ENCODE measurements at places on chromosomes 11 and 22.
A peak's percentile ranks its signal among the peaks of the same experiment; 100 is the strongest.

- DNase-seq: no peak
Measured at GRCh38 chr11:897253-898142, 13.1 kb downstream of the CHID1 start.

- DNase-seq: no peak
Measured at GRCh38 chr11:123425367-123425766, 4.7 kb upstream of the GRAMD1B start.

DNA sequence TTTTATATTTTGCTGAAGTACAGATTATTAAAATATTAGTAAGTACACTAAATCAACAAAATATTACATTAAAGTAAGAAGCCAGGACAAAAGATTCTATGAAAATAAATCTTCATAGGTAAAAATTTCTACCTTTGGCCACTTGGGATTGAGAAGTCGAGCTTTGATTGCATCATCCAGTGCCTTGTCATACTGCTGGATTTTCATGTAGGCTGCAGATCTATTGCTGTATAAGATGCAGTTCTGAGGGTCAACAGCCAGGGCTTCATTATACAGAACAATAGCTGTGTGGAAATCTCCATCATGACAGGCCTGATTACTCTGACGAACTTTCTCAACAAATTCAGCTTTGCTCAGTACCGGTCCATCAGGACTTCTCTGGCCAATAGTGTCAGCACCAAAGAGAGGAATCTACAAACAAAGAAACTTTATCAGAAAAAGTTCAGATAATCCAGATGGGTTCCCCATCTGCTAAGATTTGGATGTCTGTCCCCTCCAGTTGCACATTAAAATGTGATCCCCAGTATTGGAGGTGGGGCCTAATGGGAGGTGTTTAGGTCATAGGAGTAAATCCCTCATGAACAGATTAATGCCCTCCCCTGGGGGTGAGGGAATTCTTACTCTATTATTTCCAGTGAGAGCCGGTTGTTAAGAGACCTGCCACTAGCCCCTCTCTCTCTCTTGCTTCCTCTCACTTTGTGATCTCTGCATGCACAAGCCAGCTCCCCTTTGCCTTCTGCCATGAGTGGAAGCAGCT lies 50.0 kb downstream of the TTC28 start:
- no peak for DNase-seq

DNA sequence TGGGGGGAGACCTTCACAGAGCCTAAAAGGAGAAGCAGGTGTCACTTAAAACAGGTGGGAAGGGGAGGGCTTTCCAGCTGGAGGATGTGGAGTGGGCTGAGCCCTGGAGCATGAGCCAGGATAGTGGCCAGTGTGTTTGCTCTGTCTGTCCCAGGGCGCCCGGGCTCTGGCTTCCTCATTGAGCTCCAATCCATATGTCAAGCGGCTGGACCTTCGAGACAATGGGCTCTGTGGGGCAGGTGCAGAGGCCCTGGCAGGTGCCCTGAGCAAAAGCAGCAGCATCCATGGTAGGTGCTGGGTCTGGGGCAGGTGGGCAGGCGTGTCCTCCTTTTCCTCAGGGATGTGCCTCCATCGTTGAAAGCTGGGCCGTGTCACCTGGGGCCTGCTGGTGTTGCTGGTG lies 2.0 kb downstream of the LRRC74B start:
- DNase-seq: no peak

GRCh38 chr11:25159341-25159740 lies 662.5 kb downstream of the LUZP2 start:
- DNase-seq: peak; percentile 6

- no peak for DNase-seq
Measured at GRCh38 chr22:35589071-35589755, 27.9 kb downstream of the MB start.

- no peak for DNase-seq
Measured at GRCh38 chr11:66915046-66915832, 42.9 kb downstream of the PC start.

DNA sequence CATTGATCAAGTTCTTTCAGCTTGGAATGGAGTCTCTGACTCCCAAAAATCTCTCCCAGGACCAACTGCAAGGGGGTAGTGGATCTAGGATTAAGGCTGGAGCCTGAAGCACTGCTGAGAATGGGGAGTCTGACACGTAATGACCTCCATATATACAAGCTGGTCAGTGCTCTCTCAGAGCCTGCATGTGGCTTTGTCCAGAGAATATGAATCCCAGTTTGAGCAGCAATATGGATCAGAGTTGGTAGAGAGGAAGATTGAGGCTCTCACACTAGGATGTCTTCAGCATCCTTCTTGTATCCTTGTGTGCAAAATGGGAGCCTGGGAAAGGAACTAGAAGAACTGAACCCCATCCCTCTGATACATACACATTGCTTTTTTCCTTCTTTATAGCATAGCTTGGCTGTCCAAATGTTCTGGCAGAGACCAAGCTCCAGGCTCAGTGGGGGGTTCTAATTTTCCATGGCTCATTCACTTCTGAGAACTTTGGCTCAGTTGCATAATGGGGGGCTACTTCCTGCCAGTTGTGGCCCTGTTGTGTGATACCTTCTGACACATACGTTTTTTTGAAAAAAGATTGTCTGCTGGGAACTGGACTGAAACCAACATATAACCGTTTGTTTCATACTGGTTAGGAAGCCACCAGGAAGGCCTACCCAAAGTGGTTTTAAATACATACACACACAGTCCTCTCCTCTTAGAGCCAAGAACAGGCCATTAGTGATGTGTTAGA lies 138.2 kb downstream of the ETS1 start:
- DNase-seq: peak; percentile 95

GRCh38 chr22:21718499-21718898 lies 17.1 kb downstream of the YPEL1 start:
- no peak for DNase-seq

GRCh38 chr11:47187723-47188122 lies 1.5 kb upstream of the PACSIN3 start:
- DNase-seq: no peak

GRCh38 chr22:49521787-49522224 lies 305.9 kb downstream of the BRD1 start:
- DNase-seq: no peak

GRCh38 chr22:32920032-32920628 lies 118.6 kb downstream of the TIMP3 start:
- no peak for DNase-seq

- DNase-seq: no peak
Measured at GRCh38 chr11:65169164-65169641, 830 bp upstream of the SPDYC start.

- DNase-seq: no peak
Measured at GRCh38 chr11:112087212-112087611, 539 bp downstream of the SDHD start.

DNA sequence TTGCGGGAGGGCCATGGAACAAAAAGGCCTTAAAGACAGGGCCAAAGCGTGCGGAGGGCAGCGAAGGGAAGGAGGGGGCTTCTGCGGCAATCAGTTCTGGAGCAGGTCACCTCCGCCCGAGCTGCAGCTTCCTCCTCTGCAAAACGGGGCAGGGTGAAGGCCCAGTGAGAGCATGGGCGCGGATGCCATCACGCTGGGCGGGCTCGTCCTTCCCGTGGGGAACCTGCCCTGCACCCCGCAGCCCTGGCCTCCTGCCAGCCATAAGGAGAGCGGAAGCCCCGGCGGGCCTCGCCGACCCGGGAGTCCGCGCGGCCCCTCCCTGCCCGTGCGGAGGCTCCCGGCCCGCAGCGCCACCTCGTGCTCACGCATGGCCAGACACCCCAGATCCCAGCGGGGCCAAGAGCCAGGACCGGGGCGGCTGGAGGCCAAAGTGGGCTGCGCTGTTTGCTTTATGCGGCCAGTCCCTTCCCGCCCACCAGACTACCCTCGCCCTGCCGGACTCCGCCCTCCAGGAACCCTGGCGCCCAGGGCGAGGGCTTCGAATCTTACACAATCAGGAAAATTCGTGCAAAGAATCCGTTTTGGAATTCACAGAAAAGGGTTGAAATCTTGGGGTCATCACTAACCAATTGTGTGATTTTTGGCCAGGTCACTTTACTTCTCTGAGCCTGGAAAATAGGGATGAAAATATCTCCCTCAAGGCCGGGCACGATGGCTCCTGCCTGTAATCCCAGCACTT lies 16.1 kb downstream of the TSKU start:
- no peak for DNase-seq

- DNase-seq: no peak
Measured at GRCh38 chr11:122978299-122978620, 3.4 kb downstream of the BSX start.

- no peak for DNase-seq
Measured at GRCh38 chr11:68832476-68833181, 9.1 kb downstream of the CPT1A start.

GRCh38 chr11:133425245-133425644 lies 107.1 kb downstream of the OPCML start:
- no peak for DNase-seq

DNA sequence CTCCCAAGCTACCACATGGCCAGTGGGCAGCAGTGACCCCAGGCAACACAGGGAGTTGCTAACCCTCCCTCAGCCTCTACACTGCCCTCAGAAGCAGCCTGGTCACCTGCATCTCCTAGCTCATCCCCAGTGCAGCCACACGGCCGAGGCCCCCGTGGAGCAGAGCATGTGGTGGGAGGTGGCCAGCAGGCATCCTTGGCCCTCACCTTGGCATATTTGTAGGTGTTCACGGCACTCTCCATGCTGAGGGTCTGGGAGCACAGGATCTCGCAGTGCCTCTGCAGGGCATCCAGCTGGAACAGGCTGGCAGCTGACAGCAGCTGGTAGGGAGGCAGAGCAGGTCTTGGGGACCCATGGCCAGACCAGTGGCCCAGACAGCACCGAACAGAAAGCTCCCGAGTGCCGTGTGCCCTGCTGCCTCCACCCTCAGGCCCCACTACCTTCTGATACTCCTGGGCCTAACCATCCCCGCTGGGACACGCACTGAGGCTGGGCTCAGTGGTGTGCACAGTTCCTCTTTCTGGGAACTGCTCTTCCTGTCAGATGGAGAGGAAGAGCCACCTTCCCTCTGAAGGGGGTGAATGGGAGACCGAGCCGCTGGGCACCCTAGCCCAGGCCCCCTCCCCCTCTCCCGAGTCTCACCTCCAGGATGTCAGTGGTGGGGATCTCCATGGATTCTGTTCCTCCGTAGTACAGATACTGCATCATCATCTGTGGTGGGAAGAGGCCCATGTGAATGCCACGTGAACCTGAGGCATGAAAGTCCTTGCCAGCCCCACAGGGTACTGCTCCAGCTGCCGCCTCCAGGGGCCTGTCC lies 48.8 kb downstream of the NAT10 start:
- no peak for DNase-seq

DNA sequence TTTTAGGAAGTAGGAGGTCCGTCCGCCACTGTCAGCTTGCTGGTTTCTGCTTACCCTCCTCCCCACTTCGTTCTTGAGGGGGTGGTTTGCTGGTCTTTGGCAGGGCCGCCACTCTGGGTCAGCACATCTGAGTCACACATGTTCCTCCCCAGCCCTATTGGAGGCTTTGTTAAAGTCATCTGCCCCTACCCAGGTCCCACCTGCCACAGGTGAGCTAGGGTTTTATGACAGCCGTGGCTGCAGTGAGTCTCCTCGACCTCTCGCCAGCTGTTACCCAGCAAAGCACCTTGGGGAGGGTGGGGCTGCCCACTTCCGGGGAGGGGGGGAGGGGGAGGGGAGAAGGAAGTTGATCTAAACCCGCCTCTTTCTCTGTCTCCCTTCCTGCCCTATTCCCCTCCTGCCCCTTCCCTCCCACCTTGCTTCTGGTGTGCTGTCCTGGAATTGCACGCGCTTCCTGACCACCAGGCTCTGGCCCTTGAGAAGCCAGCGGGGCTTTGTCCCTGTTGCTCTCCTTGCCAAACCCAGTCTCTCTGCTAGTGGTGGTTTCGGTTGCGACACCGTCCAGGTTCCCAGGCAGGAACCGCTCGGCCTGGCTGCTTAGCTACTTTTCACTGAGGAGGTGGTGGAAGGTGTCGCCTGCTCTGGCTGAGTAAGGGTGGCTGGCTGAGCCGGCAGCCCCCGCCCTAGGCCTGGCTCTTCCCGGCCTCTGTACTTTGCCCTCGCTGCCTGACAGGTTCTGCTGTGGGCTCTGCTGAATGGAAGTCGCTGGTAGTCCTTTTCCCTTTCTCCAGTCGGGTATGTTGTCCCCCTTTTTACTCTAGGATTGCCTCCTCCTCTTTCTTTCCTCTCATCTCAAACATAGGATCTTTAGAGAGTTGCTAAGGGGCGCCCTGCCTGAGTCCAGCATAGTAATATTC lies 28.5 kb downstream of the RCOR2 start:
- peak; percentile 45 for DNase-seq

DNA sequence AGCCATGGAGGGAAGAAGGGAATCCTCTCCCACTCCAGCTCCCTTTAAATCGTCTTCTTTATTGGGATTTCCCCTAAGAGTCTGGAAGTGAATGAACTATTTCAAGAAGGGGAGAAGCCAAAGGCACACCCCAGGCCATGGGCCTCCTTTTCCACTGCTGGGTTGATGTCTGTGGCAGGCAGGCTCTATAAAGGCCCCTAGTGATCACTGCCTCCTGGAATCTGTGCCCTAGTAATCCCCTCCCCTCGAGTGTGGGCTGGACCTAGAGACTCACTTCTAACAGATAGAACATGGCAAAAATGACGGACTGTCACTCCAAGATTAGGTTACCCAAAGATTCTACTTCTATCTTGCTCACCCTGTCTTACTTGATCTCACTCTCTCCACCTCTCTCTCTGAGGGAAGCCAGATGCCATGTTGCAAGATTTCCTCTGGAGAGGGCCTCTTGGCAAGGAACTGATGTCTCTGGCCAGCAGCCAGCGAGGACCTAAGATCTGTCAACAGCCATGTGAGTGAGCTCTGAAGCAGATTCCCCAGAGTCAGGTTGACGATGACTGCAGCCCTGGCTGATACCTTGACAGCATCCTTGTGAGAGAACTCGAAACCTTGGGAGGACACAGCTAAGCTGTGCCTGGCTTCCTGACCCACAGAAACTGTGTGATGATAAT lies 444.8 kb downstream of the SOX6 start:
- no peak for DNase-seq

- no peak for DNase-seq
Measured at GRCh38 chr22:37267135-37267587, 15.1 kb upstream of the CYTH4 start.

DNA sequence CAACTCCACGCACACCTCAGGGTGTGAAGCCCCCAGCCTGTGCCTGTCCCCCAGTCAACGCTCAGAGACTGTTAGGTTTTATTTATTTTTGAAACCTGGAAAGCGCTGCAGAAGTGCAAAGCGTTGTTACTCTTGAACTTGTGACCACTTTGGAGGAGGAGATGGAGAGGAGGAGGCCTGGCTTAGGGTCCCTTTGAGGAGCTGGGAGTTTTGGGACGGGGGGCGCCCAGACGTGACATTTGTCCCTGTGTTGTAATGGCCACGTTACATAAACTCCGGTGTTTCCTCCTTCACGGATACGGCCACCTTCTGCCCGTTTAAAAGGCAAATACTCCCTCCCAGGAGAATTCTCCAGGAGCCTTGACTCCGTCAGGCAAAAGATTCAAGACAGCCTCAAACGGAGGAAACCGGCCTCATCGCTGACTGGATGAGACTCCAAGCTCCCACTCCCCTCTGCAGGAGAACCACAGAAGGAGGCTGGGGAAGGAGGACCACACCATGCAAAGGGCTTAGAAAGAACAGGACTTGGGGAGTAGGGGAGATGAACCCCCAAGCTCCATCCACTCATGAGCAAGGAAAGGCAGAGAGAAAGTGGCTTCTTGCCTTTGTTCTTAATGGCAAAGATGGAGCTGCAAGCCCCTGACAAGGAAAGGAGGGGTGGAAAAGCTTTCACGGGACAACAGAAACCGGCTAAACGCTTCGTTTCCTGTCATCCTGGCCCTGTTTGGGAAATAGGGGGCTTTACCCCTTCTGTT lies 630 bp downstream of the PIK3IP1 start:
- no peak for DNase-seq

- peak; percentile 49 for DNase-seq
Measured at GRCh38 chr11:83292709-83293456, 6.7 kb upstream of the CCDC90B start.

- DNase-seq: no peak
Measured at GRCh38 chr11:12132790-12133145, 22.4 kb downstream of the MICAL2 start.

- peak; percentile 51 for DNase-seq
Measured at GRCh38 chr11:76823481-76824028, 37.2 kb upstream of the ACER3 start.

Data from astrocyte of the cerebellum (primary cell).